ENCODE measurements at places on chromosomes 4 and X.
A peak's percentile ranks its signal among the peaks of the same experiment; 100 is the strongest.

DNA sequence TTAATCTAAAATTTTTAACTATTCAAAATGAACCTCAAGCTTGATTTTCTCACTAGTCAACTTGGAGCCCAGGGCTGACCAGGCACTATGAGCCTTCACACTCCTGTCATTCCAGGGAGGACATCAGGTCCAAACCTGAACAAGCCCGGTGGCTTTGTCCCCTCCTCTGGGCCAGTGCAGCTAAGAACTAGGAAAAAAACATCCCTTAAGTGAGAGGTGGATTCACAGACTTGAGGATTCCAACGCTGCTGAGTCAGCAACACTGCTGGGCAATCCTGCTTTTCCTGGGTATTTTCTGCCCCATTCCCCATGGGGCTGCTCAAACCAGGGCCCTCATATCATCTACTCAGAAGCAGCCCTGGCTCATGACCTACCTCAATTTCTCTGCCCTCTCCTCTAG lies 4.0 kb downstream of the RNF212 start:
- DNase-seq: no peak

- no peak for DNase-seq
These were observed 198.5 kb upstream of the FAM241A start for GRCh38 chr4:111946800-111947199.

DNA sequence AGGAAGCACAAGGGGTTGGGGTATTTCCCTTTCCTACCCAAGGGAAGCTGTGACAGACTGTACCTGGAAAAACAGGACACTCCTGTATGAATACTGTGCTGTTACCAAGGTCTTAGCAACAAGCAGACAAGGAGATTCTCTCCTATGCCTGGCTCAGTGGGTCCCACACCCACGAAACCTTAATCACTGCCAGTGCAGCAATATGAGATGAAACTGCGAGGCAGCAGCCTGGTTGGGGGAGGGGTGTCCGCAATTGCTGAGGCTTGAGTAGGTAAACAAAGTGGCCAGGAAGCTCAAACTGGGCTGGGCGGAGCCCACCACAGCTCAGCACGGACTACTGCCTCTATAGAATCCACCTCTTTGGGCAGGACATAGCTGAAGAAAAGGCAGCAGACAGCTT lies 197.7 kb downstream of the INPP4B start:
- DNase-seq: no peak

DNA sequence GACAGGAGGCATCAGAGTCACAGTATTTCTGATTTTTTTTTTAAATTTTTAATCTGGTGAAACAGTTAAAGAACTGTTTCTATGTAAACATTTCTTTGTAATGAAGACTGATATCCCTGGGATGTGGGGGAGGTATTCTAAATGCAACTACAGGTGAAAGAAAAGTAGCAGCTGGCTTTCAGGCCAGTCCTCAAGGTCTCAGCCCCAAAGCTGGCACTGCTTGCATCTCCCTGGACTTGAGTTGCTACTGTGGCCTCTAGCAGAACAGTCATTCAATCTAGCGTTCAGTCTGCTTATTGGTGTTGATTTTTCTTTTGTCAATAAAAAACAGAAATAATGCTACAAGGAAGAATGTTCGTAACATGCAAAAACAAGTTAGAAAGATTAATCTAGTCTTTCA lies 4.9 kb downstream of the MBNL3 start:
- DNase-seq: no peak

DNA sequence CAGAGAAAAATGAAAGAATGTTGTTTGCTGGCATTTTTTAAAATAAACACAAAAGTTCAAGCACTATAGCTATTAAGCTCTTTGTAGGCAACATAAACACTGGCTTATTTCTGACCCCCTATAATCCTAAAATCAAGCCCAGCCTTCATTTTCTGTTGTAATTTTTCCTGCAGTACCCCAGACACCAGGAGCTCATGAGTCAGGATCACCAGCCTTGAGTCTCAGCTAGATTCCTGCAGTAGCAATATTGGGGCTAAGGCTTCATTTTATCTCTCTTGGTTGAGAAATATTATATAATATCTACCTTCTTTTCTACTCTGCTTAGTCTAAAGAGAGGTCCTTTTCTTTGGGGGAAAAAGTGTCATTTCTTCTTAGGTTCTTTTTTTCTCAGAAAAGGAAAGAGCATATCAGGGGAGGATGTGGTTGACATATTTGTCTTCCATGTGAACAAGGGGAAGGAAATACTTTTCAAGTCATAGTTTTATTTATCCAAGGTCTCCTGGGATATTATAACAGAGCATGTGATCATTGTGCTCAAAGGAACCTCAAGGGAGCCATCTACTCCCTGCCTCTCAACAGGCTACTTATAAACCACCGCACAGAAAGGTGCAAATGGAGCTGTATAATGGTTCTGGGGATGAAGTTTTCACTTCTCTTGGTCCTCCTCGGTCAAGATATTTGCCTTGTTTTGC lies 678.3 kb upstream of the NR3C2 start:
- no peak for DNase-seq

DNA sequence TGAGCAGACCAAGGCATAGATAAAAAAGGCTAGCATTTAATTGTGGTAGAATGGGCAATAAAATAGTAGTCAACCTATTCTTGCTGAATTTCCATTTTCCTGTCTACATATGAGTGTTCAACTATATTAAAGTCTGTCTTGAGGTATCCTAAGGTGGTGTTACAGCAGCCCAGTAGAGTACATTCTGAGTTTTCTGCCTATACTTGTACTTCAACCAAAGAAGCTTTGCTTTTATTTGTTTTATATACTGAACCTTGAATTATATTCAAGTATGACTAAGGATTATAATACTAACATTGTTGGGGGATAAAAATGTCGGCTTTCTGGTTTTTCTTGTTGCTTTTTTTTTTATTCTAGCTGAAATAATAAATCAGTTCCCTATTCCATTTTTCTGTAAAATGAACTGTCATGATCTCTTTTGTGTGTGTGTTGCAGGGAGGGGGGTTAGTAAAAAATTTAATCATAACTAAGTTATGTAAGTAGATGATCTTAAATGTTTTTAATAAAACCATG lies 106.7 kb downstream of the PDLIM5 start:
- DNase-seq: no peak

DNA sequence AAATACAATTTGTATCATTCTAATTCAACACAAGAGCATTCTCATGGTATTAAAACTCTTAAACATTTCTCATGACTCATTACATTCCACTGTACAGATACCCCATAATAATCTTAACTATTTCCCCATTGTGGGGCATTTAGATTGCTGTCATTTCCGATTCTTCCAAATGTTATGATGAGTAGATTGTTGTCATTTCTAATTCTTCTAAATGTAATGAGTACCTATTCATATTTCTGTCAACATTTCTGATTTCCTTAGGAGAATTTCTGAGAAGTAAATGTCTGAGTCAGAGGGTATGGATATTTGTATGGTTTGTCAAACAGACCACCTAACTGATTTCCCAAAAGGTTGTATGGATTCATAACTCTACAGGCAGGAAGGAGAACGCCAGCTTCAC lies 8.3 kb downstream of the S100G start:
- DNase-seq: no peak

DNA sequence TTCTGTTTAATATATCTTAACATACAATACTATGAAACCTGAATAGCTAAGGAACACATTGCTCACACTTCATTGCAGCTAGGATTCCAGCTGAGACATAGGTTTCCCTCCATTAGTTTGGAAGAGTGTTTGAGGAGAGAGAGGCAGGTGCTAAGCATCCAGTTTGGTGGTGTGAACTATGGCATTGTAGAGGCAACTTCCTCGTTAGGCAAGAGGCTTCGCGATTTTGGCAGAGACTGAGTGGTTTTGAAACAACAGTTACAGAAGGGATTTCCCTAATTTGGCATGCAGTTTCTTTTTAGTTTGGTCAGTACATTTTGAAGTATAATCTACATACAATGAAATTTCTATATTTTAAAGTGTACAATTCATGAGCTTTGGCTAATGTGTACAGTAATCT lies 117.1 kb upstream of the BMP3 start:
- peak; percentile 16 for DNase-seq

- DNase-seq: no peak
These were observed 45.6 kb downstream of the GPC3 start for GRCh38 chrX:133939655-133940302.

Measured in inflammatory macrophage (primary cell).